ENCODE measurements at places on chromosomes 3 and 15.

- no peak for DNase-seq
Measured at GRCh38 chr3:50658416-50658815, 16.3 kb upstream of the DOCK3 start.

DNA sequence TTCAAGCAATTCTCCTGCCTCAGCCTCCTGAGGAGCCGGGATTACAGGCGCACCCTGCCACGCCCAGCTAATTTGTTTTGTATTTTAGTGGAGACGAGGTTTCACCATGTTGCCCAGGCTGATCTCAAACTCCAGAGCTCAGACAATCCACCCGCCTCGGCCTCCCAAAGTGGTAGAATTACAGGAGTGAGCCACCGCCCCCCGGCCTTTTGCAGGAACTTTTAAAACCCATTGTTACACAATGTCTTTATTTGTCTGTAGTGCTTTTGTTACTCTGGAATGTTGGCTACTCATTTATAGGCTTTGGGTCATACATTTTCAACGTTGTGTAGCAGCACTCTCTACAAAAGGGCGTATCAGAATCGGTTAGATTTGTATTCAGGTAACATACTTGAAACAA lies 499.1 kb downstream of the ROBO2 start:
- no peak for DNase-seq

GRCh38 chr3:966341-966740 lies 126.5 kb upstream of the CNTN6 start:
- DNase-seq = no peak

GRCh38 chr15:66402761-66403284 lies 16.1 kb downstream of the MAP2K1 start:
- DNase-seq = no peak

GRCh38 chr15:50135031-50135551 lies 16.1 kb upstream of the ATP8B4 start:
- no peak for DNase-seq

GRCh38 chr3:141063831-141064230 lies 12.7 kb downstream of the SPSB4 start:
- DNase-seq = no peak

- no peak for DNase-seq
Measured at GRCh38 chr3:89227634-89228033, 120.2 kb downstream of the EPHA3 start.

- DNase-seq = no peak
Measured at GRCh38 chr3:35654476-35654875, 15.2 kb downstream of the ARPP21 start.

- DNase-seq = no peak
Measured at GRCh38 chr15:55241891-55242290, 45.1 kb upstream of the RSL24D1 start.

DNA sequence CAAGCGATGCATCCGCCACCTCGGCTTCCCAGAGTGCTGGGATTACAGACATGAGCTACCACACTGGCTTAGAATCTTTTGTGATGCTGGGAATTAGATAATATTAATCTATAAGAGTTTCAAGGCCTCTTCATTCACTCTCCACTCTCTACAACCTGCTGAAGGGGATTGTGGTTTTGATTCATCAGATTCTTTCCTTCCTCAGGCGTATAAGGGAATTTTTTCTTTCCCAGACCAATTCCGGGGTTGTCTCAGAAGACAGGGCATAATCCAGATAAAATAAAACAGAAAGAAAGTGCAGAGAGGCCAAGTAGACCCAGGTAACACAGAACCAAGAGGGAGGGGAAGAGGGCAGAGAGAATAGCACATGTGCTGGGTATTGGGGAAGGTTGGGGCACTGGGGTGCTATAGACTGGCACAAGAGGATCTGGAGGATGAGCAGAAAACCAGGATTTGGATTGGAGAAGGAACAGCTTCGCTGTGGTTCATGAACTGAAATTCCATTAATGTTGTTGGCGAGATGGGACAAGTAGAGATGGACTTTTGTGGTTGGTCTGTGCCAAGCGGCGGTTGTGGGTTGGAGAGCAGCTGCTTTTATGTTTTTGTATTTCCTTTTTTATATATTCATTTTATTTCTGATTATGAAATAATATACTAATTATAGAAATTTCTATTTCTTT lies 12.8 kb downstream of the ARL6IP5 start:
- no peak for DNase-seq

All from stimulated activated CD8-positive, alpha-beta memory T cell treated with anti-CD3 and anti-CD28 coated beads, Interleukin-4, amount 100 ng/mL, for 1 hour (primary cell).